ENCODE measurements at places on chromosomes 2 and 18. TPM values are rescaled to one million over a fixed set of nuclear protein-coding genes. Genes with fewer than 3 reads are reported as not detected.

The MALL gene
- total RNA-seq = 2.1 TPM

The CDK5R2 gene
- under 0.01 TPM for total RNA-seq

The NGEF gene
- 2.1 TPM for total RNA-seq

The RBMS1 gene
- 206 TPM for total RNA-seq

The OTOF gene
- total RNA-seq = not detected

The CHMP3 gene
- 78.6 TPM for total RNA-seq

The PTPRN gene
- 0.36 TPM for total RNA-seq

The GREB1 gene
- total RNA-seq = 0.65 TPM

The DYSF gene
- total RNA-seq = 1.8 TPM

The ALKAL2 gene
- not detected for total RNA-seq

The TBR1 gene
- total RNA-seq = not detected

The GPR45 gene
- total RNA-seq = not detected

The MAP3K19 gene
- total RNA-seq = not detected

The GTF2A1L gene
- total RNA-seq = 1.2 TPM

The PLGLB1 gene
- 1.8 TPM for total RNA-seq

The KCNE4 gene
- total RNA-seq = 30.5 TPM

The NEU2 gene
- not detected for total RNA-seq

The PRSS56 gene
- total RNA-seq = not detected

The LYG2 gene
- total RNA-seq = not detected

The SCTR gene
- not detected for total RNA-seq

The GKN2 gene
- not detected for total RNA-seq

The ESPNL gene
- 3.6 TPM for total RNA-seq

The ZNF2 gene
- total RNA-seq = 6.2 TPM

The RAB27B gene
- 3.7 TPM for total RNA-seq

The MBOAT2 gene
- total RNA-seq = 53.8 TPM

The BARD1 gene
- 53.9 TPM for total RNA-seq

The EVA1A gene
- 31.2 TPM for total RNA-seq

The KRTCAP3 gene
- 0.32 TPM for total RNA-seq

The NFU1 gene
- 25.4 TPM for total RNA-seq

The VWC2L gene
- total RNA-seq = not detected

The PFN4 gene
- 0.16 TPM for total RNA-seq

The C2orf74 gene
- 6.8 TPM for total RNA-seq

The MEIS1 gene
- 57.8 TPM for total RNA-seq

The MC4R gene
- total RNA-seq = 0.36 TPM

The GLI2 gene
- 19.0 TPM for total RNA-seq

The CAPN14 gene
- 0.32 TPM for total RNA-seq

The LMAN2L gene
- total RNA-seq = 19.5 TPM

The VWA3B gene
- not detected for total RNA-seq

The UGT1A3 gene
- not detected for total RNA-seq

The GCG gene
- total RNA-seq = not detected

The ZNF513 gene
- total RNA-seq = 11.8 TPM

The FIGN gene
- total RNA-seq = 1.3 TPM

The FAM228B gene
- 10.1 TPM for total RNA-seq

The SRD5A2 gene
- total RNA-seq = 11.4 TPM

The CHAC2 gene
- 0.97 TPM for total RNA-seq

The SEPTIN10 gene
- 89.0 TPM for total RNA-seq

The INHBB gene
- 10.1 TPM for total RNA-seq

The DNMT3A gene
- 16.9 TPM for total RNA-seq

The HRH4 gene
- total RNA-seq = not detected

The SALL3 gene
- not detected for total RNA-seq

The SCYGR8 gene
- total RNA-seq = not detected

The SLC4A3 gene
- 6.0 TPM for total RNA-seq

The GAD1 gene
- total RNA-seq = 1.3 TPM

The UCN gene
- total RNA-seq = 0.85 TPM

The CRYBA2 gene
- not detected for total RNA-seq

The SPC25 gene
- 0.49 TPM for total RNA-seq

The CFAP53 gene
- total RNA-seq = 0.32 TPM

Measured in hair follicle dermal papilla cell (primary cell).